ENCODE measurements at places on chromosomes 3 and 15. TPM values are rescaled to one million over a fixed set of nuclear protein-coding genes. Genes with fewer than 3 reads are reported as not detected.

The EXD1 gene
- not detected for total RNA-seq

The FETUB gene
- total RNA-seq = not detected

The NR2E3 gene
- total RNA-seq = not detected

- H3K4me3 ChIP-seq = no peak overlapping the region
- no peak for DNase-seq
- H3K27me3 ChIP-seq = peaks cover 31% of the 10 kb centered on the region
- no peak overlapping the region for H3K27ac ChIP-seq
- no peaks in the 10 kb centered on the region for H3K4me1 ChIP-seq
Observed at GRCh38 chr3:196985954-196986885, 17.6 kb upstream of the PIGZ start.

- H3K4me1 ChIP-seq = peaks cover 31% of the 10 kb centered on the region
- no peaks in the 10 kb centered on the region for H3K36me3 ChIP-seq
- H3K27me3 ChIP-seq = peaks cover 2% of the 10 kb centered on the region
- no peak overlapping the region for H3K27ac ChIP-seq
Observed at GRCh38 chr3:28252001-28252431, 10.6 kb downstream of the CMC1 start.

DNA sequence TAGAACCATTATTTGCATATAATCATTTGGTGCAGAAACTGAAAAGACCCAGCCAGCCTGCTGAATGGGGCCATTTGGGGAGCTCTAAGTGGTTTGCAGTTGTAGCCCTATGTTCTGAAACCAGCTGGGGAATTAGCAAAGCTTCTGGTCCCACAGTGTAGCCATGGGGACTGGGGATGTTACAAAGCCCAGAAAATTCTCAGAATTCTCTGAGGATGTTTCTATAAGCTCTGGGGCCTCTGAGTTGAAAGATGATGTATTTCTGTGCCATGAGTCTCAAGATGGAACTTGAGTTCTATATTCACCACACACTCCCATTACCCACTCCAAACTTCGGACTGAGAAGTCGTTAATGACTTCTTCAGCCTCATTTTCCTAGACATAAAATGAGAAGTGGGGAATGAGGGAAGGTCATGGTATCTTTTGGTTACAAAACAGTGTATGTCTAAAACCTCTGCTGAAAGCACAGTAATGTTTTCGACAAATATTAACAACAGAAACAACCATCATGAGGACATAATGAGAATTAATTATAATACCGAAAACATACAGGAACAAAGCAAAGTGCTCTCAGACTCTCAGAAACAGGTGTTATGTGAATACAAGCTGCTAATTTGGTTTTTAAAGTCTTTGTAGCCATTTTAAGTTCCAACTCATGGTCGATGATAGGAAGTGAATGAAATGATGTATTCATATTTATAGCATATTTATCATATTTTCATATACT lies 89.4 kb downstream of the RFTN1 start:
- no peak overlapping the region for H3K4me3 ChIP-seq
- H3K27ac ChIP-seq = no peak overlapping the region
- peaks cover 6% of the 10 kb centered on the region for H3K36me3 ChIP-seq
- no peak for DNase-seq
- no peaks in the 10 kb centered on the region for H3K27me3 ChIP-seq

Data from HFFc6 (cell line).